Endothelial cell of coronary artery (primary cell): ENCODE measurements at places on chromosomes 12 and 14. TPM values are rescaled to one million over a fixed set of nuclear protein-coding genes. Genes with fewer than 3 reads are reported as not detected.

The CLMN gene
- 2.5 and 3.8 TPM in 2 replicates for total RNA-seq

The ETFBKMT gene
- total RNA-seq: 2.0 and 2.3 TPM in 2 replicates

The LMNTD1 gene
- 0.45 TPM in 1 of 2 replicates, not detected in the other for total RNA-seq

The SAMD4A gene
- 21.3 and 45.9 TPM in 2 replicates for total RNA-seq

The EPYC gene
- not detected in 2 replicates for total RNA-seq

The CARMIL3 gene
- total RNA-seq: 0.09 TPM in 1 of 2 replicates, not detected in the other

The TPPP2 gene
- not detected in 2 replicates for total RNA-seq

The CLEC4E gene
- total RNA-seq: not detected in 2 replicates

The RPL10L gene
- not detected in 2 replicates for total RNA-seq

The TRMT61A gene
- 7.1 and 7.2 TPM in 2 replicates for total RNA-seq

The PLXNC1 gene
- total RNA-seq: 0.09 and 0.28 TPM in 2 replicates

The TSPAN19 gene
- 0.09 TPM in 1 of 2 replicates, not detected in the other for total RNA-seq

The PPFIA2 gene
- not detected in 2 replicates for total RNA-seq

The RNF212B gene
- not detected in 2 replicates for total RNA-seq

The A2M gene
- 15.2 and 31.1 TPM in 2 replicates for total RNA-seq

The PSMC1 gene
- 175 and 224 TPM in 2 replicates for total RNA-seq

The B4GALNT3 gene
- total RNA-seq: not detected in 2 replicates

The SMCO2 gene
- total RNA-seq: 0.36 and 0.75 TPM in 2 replicates

The TMEM233 gene
- 1.6 and 2.5 TPM in 2 replicates for total RNA-seq

The HPD gene
- not detected in 2 replicates for total RNA-seq

The TTC8 gene
- 8.7 and 9.3 TPM in 2 replicates for total RNA-seq
